ENCODE measurements at places on chromosomes 2 and 18. TPM values are rescaled to one million over a fixed set of nuclear protein-coding genes. Genes with fewer than 3 reads are reported as not detected.

- no peak for DNase-seq
Measured at GRCh38 chr2:217466104-217466503, 536.7 kb downstream of the TNS1 start.

GRCh38 chr2:73295751-73296400 is 2.5 kb upstream of the EGR4 start:
- no peak for DNase-seq

DNA sequence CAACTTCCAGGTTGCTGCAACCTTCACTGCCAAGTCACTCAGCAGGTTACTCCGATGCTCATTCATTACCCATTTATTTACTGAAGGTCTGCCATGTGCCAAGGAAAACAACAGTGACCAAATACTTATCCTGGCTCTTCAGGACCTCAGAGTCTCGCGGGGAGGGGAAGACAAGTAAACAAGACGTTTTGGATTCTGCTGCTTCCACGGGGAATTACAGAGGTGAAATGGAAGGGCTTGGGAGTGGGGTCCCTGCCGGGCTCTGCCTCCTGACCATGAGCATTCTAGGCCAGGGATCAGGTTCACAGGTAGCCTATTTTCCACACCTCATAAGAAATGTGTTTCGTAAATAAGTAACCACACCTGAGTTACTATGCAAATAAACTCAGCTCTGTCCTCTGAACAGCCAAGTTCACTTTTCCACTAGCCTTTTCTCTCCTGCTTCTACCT is 68.1 kb downstream of the CLHC1 start:
- DNase-seq: no peak

Gene WNT10A
- total RNA-seq: not detected

Gene GALR1
- 0.07 TPM for total RNA-seq

DNA sequence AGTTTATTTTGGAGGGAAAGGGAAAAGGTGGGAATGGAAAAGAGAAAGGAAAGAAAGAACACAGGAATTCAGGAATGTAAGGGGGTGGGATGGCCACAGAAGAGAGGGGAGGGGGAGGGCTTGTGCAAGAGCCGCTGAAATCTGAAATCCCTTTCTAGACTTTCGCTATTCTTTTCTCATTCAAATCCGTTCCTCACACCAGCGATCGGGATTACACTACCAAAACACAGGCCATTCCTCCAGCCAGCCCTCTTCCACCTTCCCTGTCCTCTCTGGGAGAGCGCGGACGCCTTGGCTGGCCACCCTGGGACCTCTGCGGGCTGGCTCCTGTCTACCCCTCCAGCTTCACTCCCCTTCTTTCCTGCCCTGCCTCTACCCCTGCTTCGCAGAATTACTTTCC is 102.3 kb downstream of the CDCA7 start:
- DNase-seq: no peak

Gene PSMA8
- total RNA-seq: not detected

DNA sequence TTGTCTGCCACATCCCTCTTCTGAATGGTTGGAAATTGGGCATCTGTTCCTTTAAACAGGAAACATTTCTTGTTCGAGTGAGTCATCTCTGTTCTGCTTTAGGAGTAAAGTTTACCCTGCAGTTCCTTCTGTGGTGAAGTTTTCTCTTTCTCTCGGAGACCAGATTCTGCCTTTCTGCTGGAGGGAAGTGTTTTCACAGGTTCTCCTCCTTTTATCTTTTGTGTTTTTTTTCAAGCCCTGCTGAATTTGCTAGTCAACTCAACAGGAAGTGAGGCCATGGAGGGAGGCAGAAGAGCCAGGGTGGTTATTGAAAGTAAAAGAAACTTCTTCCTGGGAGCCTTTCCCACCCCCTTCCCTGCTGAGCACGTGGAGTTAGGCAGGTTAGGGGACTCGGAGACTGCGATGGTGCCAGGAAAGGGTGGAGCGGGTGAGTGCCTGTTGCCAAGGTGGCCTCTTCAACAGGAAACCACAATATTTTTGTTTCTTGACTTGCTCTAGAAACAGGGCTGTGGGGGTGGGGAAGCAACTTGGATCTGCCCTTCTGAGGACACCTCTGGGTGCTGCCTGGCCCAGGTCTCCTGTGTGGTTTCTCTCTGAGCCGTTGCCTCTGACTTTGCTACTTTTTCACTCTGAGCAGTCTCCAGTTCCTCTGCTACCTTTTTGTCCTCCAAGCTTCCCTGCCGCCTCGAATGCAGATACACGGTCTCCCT is 2.2 kb upstream of the CASP8 start:
- DNase-seq: no peak
